Stimulated activated CD8-positive, alpha-beta memory T cell treated with anti-CD3 and anti-CD28 coated beads, Interleukin-12 subunit alpha, Interleukin-12 subunit beta, amount 100 ng/mL, for 4 hours (primary cell): ENCODE measurements at places on chromosomes 4 and X.

GRCh38 chr4:25875281-25875745 lies 12.5 kb upstream of the SEL1L3 start:
- no peak for DNase-seq

DNA sequence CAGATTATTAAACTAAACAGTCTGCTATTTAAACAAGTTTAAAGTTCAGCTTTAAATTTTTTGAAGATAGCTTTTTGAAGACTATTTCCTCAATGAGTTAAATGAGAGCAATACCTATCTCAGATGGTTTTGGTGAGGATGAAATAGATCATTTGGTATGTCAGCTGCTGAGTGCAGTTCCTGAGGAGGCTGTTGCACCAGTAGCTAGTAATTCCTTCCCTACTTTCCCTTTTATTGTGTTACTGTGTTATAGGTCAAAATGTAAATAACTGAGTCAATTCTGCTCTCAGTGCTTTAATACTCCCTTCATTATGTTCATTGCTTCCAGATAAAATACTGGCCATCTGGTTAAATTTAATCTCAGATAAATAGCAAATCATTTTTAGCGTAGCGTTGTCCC lies 48.6 kb downstream of the BMPR1B start:
- no peak for DNase-seq

GRCh38 chrX:132940727-132941327 lies 17.6 kb downstream of the HS6ST2 start:
- no peak for DNase-seq

- DNase-seq, result no peak
Observed at GRCh38 chr4:117481742-117482141, 396.4 kb upstream of the TRAM1L1 start.

DNA sequence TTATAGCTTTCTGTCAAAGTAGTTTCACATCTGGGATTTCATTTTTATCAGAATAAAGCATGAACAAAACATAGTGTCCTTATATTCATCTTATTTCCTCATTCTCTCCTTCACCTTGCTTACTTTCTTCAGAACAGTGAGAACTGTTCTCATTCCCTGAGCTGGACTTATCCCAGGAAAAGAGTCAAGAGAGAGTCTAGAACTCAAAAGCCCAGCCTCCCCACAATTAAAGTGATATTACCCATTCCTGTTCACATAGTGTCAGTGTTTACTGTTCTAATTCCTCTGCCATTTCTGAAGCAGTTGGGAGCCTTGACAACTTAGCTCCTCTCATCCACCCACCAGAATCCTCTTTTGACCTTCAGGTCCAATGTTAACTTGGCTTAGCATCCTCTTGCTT lies 42.9 kb downstream of the RASSF6 start:
- DNase-seq, result no peak

DNA sequence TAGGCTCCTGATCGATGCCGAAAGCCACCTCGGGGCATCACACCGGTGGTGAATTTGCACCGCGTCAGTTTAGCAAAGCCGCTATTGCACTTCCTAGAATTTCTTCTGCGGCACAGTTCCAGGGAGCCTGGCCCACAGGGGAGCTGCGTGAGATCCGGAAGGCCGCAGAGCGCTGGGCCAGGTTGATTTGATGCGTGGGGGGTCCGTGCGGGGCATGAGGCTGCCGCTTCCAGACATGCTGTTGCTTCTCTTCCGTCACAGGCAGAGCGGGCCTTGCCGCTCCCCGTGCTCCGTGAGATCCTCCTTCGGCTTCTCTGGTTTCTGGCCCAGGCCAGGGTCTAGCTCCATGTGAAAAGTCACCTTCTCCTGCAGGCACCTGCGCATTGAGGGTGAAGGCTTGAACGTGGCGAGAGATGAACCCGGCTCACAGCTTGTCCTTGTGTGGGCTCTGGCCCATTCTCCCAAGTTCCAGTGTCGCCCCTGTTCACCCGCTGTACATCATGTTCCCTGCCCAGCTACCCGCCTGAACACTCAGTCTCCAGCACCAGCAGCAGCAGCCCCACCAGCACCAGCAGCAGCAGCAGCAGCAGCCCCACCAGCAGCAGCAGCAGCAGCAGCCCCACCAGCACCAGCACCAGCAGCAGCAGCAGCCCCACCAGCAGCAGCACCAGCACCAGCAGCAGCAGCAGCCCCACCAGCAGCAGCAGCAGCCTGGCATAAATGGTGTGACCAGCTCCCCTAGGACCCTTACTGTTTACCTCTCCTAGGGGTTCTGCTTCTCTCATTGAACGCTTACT lies 131.2 kb downstream of the TRIML1 start:
- DNase-seq, result no peak

DNA sequence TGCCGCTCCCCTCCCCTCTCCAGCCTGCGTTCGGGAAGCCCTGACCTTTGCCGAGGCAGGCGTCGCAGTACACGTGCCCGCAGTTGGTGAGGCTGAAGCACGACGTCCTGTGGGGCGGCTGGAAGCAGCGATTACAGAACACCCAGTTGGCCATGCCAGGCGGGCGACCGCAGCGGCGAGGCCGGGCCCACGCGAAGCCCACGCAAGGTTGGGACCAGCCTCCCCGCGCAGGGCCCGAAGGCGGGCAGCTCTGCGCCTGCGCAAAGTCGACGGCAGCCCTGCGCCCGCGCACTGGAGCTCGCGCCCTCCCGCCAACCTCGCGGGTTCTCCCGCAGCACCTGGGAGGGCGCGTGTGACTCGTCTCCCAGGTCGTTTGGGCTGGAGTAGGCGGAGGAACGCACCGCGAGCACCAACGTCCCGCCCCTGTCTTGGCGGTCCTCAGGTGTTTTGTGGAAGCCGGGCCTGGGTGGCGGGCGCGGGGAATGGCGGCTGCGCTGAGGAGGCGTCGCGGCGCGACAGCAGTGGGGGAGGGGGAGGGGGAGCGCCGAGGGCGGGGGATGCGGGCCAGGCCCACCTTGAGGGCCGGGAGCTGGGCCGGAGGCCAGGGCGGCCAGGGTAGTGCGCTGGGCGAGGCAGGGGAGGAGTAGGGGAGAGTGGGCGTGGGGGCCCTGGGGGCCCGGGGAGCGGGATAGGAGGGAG lies at the start of gene RNF212:
RNF212 (minus strand) TSS at position 254 of the 699 bp plus-strand sequence; CDS start at position 154, 100 bp downstream.
- DNase-seq, result peak; percentile 22

GRCh38 chrX:112867570-112867969 lies 26.9 kb upstream of the AMOT start:
- no peak for DNase-seq

- DNase-seq, result no peak
Observed at GRCh38 chr4:79164907-79165610, 160.8 kb downstream of the NAA11 start.

DNA sequence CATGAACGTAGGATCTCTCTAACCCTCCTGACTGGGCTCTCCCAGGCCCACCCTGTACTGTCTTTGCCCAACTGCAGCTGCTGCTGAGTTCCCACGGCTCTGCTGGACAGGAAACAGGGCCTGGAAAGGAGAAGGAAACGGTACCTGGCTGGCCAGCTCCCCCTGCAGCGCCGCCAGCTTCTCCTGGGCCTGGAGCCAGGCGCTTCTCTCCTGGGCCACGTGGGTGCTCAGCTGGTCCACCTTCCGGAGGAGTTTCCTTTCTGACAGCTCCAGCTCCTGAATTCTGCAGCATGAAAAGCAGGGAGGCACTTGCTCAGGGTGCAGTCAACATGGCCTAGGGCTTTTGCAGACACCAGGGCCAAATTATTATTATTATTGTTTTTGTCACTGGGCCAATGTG lies 6.5 kb downstream of the C4orf50 start:
- DNase-seq, result no peak

DNA sequence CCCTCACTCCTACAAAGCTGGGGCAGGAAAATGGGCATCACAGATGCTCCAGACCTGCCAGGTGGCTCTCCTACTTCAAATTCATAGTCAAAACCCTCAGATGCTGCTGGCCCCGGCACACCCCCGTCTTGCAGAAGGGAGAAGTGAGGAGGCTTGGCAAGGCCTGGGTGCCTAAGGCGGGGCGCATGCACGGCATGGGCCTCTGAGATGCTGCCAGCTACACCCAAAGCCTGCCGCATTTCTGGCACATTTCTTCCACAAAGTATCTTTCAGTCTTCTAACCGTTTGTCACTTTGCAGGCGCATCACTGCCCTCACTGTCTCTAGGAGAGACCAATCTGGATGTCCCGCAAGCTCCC lies 19.6 kb downstream of the WDR1 start:
- DNase-seq, result no peak

DNA sequence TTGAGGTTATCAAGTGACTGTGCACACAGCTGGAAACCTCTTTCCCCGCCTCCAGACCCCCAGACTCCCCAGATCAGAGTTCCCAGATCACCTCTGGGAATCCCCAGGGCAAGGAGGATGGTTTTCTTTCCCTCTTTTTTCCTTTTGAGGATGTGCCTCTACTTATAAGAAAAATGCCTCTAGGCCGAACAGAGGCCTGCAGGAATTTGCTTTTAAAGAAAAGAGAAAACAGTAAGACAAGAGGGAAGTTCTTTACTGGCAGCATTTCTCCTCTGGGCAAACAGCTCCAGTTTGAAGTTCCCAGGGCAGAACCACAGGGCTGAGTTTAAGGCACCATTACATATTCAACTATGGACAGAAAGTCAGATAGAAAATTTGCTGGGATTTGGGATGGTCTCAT lies 837.9 kb upstream of the LCORL start:
- DNase-seq, result no peak

DNA sequence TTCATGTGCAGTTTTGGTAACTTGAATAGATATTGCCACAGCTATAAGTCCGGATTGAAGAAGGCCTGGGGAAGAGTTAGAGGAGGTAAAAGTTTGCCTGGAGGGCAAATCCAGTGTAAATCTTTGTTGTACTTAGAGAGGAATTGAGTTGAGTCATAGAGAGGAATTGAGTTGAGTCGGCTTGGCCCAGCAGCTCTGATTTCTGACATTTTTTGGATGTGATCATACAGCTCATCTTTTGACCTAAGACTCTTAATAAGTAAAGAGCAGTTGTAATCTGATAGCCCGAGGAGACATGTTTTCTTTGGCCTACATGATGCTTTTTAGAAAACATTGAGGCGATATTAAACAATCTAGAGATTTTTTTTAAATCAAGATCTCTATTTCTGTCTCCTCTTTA lies 3.9 kb downstream of the KIT start:
- no peak for DNase-seq

DNA sequence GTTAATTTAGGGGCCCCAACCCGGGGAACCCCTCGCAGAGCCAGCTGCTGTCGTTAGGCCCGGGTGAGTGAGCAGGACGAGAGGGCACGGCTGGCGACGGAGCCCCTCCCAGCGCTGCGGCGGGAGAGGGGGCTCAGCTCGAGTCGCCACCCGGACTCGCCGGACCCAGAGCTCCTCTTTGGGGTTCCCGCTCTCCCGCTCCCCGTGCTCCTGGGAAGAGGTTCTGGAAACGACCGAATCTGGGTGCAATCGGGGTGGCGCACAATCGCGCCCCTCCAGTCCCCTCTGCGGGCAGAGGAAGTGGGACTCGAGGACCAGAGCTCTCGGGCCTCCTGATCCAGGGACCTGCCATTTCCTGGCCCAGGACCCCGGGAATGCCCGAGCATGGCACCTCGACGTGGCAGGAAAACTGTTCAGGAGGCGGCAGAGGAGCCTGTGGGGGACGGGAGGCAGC lies 37.3 kb upstream of the ARAF start:
- DNase-seq, result no peak

DNA sequence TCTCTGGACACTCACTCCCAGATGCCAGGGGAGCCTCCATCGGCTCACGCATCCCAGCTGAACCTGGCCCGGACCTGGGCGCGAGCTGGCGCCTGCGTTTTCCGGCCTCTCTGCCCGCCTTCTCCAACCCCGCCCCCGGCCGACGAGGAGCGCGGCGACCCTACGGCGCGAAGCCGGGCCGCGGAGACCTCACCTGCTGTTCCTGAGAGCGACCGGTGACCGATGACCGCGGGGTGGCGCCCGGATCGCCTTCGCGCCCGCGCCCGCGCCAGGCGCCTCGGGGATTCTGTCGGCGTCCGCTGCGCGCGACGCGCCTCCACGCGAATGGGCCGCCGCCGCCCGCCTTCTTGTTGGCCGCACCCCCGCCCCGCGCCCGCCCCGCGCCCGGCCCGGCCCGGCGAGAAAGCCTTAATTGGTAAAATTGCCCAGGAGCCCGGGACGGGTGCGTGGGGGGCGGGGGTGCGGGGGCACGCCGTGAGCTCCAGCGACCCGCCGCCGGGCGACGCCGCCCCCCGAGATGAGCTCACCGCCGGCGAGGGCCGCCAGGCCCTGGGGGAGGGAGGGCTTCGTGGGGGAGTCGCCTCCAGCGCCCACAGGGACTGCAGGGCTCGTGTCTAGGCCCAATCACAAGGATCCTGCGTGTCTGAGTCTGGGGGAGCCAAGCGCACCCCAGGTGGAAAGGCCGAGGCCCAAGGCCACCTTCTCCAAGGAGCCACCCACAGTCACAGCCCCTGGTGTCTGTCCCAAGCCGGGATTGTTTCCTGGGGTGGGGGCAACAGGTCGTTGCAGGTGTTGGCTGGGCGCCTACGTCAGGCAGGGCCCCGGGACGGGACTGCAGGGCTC lies at the start of gene FLNA:
FLNA (minus strand) TSS at position 322 of the 843 bp plus-strand sequence. CDS start 3,389 bp downstream, outside the sequence.
- DNase-seq, result peak; percentile 33

DNA sequence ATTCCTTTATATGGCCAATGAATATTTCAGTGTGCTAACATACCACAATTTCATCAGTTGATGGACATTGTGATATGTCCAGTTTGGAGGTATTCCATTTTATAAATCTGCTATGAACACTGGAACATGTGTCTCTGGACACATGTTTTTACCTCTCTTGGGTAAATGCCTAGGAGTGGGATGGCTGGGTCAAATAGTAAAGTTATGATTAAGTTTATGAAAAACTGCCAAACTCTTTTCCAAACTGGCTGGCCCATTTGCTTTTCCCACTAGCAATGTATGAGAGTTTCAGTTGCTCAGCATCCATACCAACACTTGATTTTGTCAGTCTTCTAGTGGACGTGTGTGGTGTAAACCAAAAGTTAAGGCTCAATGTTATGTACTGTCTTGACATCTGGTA lies 40.5 kb downstream of the CEP44 start:
- no peak for DNase-seq

DNA sequence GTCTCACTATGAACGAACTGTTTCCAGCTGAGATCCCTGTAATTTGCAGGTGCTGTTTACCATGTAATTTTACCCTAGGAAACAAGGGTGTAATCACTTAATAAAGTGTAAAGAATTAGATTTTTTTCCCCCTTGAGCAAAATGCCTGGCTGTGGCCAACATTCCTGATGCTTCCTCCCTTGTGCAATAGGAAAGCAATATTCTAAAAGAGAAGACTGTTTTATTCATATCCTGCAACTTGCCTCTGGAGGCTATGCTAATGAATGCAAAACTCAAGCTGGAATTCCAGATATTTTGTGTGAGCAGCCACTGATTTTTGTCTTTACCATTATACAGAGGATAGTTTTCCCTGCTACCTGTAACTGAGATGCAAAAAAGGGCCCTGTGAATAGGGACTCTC lies 98.0 kb downstream of the AWAT2 start:
- no peak for DNase-seq

- DNase-seq, result no peak
Observed at GRCh38 chr4:89316931-89317366, 9.3 kb upstream of the GPRIN3 start.
